ENCODE measurements at places on chromosomes 6 and 20.

DNA sequence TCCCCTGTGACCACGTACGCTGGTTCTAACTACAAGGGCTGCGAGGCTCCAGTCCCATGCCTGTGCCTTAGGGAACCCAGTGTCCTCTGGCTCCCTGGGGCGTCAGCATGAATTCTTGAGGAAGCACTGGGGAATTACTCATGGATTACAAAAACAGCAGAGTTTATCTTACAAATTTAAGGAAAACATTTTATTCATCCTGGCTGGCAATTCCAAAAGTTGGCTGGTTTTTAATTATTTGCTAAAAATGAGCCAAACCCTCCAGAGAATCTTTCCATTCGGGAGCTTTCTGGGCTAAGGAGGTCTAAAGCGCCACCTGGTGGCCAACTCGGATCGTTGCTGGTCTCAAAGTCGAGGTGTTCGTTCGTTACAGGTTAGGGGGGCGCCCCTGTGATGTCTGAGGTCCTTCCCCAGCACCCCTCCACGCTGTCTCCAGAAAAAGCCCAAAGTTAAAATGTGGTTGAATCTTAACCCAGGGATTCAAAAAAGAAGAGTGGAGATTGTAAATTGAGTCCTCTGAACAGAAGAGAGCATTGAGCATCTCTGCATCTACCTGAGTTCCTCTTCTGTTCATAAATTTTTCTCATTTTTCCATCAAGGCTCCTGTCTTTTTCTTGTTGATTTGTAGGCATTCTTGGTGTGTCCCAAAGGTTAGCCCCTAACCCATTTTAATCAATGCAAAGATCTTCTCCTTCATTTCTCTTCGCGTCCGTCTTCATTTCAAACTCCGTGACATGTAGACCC is 99.4 kb downstream of the BFSP1 start:
- no peak for DNase-seq

DNA sequence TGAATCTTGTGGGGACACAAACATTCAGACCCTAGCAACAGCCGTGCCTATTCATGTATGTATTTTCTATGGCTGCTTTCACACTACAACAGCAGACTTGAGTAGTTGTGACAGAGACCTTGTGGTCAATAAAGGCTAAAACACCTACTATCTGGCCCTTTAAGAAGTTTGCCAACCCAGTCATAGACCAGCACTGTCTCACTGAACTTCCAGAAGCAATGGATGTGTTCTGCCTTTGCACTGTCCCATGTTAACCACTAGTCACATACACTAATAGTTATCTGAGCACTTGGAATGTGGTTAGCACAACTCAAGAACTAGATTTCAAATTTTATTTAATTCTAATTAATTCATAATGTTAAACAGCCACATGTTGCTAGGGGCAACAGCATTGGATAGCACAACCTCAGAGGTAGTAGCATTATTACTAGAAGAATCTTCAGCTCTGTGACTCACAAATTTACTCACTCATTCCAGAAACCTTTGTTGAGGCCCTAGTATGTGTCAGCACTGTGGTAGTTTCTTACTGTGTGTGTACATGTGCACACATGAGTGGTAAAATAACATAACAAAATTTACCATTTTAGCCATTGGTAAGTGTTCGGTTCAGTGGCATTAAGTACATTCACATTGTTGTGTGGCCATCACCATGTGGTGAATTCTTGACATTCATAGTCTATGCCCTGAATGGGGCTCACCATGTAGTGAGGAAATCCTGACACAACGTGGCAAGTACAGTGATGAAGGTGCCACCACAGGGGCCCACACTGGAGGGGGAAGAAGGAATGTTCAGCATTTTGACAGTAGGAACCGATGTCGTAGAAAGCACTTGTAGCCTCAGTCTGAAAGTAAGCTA is 107.3 kb downstream of the CEP57L1 start:
- DNase-seq, result no peak

DNA sequence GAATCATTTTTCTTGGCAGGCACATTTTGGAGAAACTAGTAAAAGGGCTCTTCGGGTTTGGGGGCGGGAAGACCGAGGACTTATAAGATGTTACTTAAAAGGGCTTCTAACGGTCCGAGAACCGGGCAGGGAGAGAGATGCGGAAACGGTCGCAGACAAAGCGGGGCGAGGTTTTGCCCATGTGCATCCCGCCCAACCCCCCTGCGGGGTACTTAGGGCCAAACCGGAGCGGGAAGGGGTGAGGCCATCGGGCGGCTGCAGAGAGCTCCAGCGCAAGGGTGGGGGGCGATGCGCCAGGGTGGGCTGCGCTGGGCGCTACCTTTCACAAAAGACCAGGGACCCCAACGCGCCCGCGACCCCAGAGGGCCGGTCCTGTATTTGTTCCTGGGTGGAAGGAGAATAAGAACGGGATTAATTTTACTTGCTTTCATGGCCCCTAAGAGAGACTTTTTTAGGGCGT is 616 bp downstream of the TUBB start:
- no peak for DNase-seq

DNA sequence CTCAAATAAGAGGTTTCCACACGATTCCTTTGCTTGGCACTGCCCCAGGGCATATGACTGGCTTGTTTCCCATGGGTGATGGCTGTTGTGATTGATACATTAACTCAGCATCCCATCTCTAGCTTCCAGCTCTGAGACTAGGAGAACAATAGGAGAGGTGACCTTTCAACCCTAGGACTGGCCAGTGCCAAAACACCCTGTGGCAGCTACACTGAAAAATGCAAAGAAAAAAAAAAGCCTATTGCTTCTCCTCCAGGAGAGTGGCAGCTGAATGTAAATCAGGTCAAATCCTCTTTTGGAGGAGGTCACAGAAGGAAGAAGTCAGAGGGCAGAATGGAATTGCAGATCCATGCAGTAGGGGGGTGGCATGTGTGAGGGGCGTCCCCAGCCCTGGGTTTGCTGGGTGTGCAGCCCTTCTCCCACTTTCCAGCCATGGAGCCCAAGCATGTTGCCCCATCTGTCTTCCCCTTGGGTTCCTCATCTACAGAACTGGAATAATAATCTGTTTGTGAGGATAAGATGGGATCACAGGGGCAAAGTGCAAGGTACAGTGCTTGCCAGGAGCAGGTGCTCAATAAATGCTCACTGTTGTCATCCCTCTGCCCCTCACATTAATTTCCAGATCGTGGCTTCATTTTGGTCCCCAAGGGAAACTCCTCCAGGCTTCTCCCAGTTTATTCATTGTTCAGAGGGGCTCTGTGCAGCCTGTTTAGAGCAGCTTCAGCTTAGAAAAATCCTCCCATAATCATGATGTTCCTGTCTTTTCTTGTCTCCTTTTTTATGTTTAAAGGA is 245.0 kb upstream of the RIN2 start:
- no peak for DNase-seq

GRCh38 chr6:85660181-85660611 is 17.5 kb upstream of the SYNCRIP start:
- DNase-seq, result no peak

DNA sequence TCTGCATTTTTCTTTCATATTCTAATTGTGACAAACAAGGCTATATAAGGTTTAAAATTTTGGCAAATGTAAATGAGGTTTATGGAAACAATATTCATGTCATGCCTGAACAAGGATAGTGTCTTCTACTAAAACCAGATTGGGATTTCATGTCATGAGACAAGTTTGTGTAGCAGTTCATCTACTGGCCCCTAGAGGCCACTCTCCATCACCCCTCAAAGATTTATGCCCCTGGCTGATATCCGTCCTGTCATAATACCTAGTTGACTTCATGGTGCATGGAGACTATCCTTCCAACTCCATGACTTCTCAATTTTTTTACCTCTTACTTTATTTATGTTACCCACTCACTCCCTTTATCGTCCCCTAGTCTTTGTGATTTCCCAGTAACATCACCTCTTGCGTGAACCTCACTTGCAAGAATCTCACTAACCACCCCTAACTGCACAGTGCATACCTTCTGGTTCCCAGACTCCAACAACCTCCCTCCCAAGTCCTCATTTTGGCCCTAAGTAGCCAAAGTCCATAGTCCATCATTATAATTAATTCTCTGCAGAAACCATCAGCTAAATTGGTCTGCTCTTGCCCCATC is 179.8 kb downstream of the TASP1 start:
- no peak for DNase-seq

- no peak for DNase-seq
Measured at GRCh38 chr20:12849225-12849910, 159.4 kb upstream of the SPTLC3 start.

- no peak for DNase-seq
Measured at GRCh38 chr20:51416532-51417249, 125.8 kb downstream of the NFATC2 start.

DNA sequence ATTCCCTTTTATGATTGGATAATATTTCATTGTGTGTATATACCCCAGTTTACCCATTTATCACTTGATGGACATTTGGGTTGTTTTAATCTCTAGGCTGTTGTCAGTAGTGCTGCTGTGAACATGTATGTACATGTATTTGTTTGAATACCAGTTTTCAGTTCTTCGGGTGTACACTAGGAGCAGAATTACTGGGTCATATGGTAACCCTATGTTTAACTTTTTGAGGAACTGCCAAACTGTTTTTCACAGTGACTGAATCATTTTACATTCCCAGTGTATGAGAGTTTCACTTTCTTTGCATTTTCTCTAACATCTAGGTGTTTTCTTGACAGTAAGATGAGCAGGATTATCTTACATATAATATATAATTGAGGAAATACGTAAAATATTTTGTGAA is 44.7 kb upstream of the ADIG start:
- DNase-seq, result no peak

DNA sequence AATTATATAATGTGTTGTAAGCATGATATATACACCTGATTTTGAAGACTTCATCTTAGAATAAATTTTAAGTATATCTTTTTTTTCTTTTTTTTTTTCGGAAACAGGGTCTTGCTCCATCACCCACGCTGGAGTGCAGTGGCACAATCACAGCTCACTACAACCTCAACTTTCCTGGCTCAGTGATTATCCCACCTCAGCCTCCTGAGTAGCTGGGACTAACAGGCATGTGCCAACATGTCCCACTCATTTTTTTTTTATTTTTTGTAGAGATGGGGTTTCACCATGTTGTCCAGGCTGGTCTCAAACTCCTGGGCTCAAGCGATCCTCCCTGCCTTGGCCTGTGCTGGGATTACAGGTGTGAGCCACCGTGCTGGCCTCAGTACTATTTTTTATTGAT is 17.1 kb downstream of the VPS52 start:
- DNase-seq, result no peak

- DNase-seq, result no peak
Measured at GRCh38 chr6:17845598-17845997, 138.9 kb upstream of the NUP153 start.

DNA sequence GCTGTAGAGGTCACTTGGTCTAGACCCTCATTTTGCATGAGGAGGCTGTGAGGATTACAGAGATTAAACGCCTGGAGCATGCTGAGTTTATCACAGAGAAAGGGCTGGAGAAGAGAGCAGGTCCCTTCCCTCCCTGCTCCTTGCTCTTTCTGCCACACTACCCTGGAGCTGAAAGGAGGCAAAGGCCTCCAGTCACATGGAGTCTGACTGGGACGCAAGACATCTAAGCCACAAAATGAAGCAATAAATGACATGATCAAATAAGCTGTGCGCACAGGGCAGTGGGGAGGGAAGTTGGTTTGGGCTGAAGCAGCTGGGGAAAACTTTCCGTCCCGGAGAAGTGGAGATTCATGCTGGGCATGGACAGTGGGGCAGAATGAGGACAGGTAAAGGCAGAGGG is 33.3 kb downstream of the ATXN1 start:
- peak; percentile 15 for DNase-seq

DNA sequence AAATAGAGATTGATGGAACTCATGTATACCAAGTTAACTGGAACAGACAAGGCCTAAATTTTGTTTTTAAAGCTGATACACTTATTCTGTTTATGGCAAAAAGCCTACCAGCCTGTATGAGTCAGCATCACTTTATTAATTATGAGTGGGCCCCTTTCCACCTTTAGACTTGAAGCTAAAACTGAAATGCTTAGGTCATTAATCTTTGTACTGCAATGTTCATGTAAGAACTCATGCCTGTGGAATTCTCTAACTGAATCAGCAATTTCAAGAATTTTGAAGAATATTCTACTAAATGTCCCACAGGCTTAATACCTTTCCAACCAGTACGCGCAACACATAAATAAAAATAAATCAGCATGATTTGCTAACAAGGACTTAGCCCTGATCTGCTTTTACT is 140.2 kb upstream of the PHACTR1 start:
- no peak for DNase-seq

DNA sequence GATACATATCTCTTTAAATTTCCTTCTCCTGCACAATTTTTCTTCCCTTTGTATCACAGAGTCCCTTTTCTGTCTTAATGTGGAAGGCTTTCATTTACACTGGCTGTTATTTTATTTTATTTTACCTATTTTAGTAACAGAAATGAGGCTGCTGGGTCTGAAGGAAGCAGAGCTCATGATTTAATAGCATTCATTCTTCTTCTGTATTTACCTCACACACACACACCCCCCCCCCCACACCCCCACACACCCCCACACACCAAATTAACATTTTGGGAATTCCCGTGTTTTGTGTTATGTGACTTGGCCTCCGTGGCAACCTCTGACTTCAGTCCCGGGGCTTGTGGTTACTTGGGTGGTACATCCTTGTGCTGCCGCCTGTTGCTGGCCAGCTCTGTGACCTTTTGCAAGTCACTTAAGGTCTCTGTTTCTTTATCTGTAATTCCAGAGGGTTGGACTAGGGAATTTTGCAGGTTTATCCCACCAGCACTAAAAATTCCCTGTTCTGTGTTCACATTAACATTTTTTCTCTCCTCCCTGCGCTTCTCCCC is 108.8 kb downstream of the TIAM2 start:
- no peak for DNase-seq

DNA sequence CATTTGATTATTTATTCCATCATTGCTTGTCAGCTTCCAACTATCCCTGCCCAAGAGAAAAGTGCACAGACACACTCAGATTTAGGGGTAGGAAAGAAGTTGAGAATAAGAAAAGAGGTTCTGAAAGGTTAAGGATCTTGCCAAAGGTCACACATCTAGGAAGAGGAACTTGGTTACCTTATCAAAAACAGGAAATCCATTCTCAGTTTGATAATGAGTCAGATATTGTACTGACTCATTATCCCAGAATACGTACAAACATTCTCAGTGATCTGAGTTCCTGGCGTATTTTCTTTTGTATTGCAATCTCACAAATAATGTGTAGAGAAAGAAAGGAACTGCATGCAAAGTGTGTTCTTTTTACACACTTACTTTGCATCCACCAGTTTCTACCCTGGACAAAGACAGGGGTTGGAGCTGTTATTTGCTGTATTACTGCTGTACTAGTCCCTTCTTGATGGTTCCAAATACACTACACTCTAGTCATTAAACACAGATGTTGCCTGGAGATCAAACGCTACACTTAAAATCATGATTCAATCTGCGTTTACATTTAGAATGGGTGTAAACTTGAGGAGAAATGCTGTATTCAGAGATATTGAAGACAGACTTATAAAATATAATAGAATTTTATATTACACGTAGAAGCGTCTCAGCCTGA is 545.7 kb downstream of the PRKN start:
- no peak for DNase-seq

GRCh38 chr20:42461965-42462593 is 727.6 kb downstream of the PTPRT start:
- no peak for DNase-seq

DNA sequence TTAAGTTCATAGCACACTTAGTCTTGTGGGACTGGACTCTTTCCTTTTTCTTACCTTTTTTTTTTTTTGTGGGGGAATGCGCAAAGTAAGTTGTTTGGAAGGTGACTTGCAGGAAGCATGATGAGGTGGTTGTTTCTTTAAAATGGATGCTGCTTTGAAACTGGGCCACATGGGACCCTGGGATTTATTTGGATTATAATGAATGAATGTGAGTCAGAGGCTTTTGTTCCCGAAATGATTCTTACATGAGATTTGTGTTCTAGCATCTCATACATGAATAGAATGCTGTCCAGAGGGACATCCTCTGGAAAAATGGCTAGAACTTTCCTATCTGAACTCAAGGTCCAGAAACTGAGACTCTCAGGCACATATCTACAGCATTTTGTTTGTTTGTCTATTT is 236.6 kb upstream of the RNF24 start:
- DNase-seq, result no peak
